ENCODE measurements at places on chromosomes 5 and 9.

- peak; percentile 49 for DNase-seq
Observed at GRCh38 chr5:124660229-124661093, 86.0 kb downstream of the ZNF608 start.

- no peak for DNase-seq
Observed at GRCh38 chr9:37295178-37295577, 127.3 kb upstream of the GRHPR start.

DNA sequence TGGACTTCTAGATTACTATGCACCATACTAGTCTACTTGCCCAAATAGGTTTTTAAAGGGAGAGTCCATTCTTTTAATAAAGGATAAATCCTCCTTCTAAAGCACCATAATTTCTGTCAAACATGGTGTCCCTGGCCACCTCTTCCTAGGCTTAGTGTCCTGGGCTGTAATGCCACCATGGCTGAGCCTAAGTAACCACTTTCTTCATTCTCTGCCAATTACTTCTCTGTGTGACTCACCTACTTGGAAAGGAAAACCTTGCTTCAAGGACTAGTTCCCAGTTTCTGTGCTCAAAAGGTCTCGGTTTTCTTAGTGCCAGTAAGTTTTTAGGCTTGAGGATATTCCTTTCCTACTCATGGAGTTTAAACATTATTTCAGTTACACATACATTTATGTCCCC lies 273.4 kb downstream of the DENND1A start:
- DNase-seq: no peak

DNA sequence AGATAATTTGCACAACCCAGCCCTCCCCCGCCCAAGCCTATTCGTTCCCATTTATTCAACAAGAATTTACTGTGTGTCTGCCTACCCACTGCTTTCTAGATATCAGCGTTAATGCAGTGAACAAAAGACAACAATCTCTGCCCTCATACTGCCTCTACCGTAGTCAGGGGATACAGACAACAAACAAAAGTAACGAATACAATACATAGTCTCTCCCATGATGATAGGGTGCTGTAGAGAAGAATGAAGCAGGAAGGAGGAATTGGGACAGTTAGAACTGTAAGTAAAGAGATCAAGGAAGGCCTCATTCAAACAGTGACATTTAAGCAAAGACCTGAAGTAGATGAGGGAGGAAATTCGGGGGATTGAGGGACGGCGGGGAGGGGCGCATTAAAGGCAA lies 1.7 kb downstream of the GFM2 start:
- DNase-seq: no peak

DNA sequence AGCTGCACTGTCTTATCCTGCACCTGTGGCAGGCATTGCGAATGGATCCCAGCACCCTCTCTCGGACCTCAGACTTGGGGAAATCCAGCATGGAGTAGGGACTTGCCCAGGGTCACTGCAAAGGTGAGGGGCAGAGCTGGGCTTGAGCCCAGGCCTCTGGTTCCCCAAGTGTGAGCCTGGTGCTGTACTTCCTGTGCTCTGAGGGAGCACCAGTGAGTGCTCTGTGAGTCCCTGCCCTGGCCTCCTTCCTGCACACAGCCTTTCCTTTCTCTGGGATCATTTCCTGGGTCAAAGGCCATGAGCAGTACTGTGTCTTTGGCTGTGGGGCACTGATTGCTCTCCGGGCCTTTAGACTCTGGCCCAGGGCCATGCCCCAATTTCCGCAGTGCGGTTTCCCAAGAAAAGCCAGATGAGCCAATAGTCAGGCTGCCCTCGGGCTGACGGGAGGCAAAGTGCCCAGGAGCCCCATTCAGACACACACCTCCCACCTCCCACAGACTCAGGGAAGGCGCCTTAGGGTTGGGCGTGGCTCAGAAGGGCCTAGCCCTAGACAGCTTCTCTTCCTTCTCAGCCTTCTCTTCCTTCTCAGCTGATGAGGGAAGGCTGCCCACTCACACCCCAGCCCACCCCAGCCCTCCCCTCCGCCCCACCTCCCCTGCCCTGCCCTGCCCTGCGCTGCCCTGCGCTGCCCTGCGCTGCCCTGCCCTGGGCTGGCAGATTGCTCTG lies 23.3 kb upstream of the TRIM14 start:
- peak; percentile 91 for DNase-seq

GRCh38 chr5:82522897-82523296 lies 244.7 kb upstream of the RPS23 start:
- DNase-seq: no peak

GRCh38 chr5:138438724-138439476 lies at the start of gene REEP2:
TSS of gene REEP2 (plus strand) at chr5:138439057. CDS start at chr5:138439209, 152 bp downstream.
- DNase-seq: no peak

DNA sequence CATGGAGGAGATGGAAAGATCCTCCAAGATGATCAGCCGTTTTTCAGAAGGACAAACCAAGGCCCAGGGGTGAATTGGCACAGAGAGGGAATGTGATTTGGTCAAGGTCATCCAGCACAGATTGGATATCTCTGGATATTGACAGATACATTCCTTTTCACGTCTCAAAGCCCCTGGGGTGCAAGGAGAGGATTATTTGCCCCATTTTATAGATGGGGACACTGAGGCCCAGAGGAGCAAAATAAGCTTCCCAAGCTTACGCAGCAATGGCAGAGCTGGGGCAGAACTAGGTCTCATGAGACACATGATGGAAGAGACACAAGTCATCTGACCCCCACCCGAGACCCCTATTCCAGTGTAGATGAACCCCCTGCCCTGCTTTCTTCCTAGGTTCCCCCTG lies 895 bp upstream of the PDGFRB start:
- no peak for DNase-seq

GRCh38 chr5:58259685-58260152 lies 200.2 kb downstream of the PLK2 start:
- no peak for DNase-seq

- no peak for DNase-seq
Observed at GRCh38 chr9:91417602-91418214, 5.9 kb downstream of the NFIL3 start.

DNA sequence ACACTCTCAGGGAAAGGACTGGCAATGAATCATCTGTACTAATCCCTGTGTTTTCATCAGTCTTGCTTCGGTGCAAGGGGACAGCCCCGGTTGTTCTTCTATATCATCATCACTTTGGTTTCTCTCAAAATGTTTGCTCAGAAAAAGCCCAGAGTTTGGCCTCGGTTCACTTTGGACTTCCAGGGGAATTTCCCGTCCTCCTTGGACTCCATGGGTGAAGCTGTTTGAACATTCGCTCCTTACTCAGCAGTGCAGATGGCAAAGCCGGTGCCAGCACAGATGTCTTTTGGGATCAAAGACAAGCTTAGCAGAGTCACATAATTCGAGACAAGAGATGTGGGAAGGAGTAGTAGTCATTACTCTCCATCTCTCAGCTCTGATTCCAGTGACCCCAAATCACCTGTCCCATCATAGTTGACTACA lies 69.8 kb upstream of the TNFSF8 start:
- no peak for DNase-seq

GRCh38 chr9:19481971-19482404 lies 73.2 kb downstream of the ACER2 start:
- DNase-seq: no peak

GRCh38 chr5:109744261-109744660 lies 54.5 kb downstream of the MAN2A1 start:
- no peak for DNase-seq

GRCh38 chr5:120454094-120454798 lies 9.9 kb upstream of the PRR16 start:
- no peak for DNase-seq

DNA sequence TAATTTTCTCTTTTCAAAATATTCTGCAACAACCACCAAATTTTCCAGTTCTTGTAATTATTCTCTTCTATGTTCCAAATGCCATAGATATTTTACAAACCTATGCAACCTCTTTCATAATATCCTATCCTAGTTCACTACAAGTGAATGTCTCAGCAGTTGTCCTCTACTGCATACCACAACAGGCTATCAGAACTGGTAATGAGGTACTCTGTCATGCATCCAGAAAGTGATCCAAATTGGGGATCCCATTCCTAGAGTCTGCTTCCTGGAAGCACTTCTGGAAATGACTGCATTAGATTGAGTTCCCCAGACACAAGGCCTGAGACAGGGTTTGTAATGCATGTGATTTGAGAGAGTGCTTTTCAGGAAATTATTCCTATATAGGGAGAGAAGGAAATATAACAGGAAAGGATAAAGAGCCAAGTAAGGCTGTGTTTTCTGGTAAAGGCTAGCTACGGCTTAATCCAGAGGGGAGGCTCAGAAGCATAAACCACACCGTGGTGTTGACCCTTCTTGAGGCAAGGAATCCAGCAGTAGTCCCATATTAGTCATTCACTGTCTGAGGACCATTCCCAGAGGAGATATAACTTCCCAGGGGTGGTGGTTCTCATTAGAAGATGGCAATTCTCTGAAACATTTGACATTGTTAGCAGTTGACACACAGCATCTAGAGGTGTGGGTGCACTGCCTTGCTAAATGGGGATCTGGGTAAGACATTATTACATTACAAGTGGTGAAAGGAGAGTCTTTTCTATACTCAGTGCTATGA lies 80.3 kb upstream of the FST start:
- no peak for DNase-seq

DNA sequence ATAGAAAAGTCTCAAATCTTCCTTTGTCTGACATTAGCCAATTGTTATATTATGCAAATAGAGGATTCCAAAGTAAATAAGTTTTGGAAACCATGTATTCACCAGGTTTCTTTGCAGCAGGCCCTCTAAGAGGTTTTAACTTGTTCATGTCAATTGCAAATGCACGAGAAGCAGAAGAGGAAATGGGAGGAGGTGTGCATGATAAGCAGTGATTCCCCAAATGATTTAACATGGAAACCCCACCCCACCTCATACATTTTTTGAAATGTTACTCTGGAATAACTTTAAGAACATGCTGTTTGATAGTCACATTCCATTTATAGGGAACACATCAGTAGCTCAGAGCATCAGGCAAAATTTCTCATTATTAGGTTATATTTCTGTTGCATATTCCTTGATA lies 190.7 kb downstream of the DOCK8 start:
- DNase-seq: no peak

GRCh38 chr5:6753851-6754250 lies 40.6 kb downstream of the TENT4A start:
- no peak for DNase-seq

DNA sequence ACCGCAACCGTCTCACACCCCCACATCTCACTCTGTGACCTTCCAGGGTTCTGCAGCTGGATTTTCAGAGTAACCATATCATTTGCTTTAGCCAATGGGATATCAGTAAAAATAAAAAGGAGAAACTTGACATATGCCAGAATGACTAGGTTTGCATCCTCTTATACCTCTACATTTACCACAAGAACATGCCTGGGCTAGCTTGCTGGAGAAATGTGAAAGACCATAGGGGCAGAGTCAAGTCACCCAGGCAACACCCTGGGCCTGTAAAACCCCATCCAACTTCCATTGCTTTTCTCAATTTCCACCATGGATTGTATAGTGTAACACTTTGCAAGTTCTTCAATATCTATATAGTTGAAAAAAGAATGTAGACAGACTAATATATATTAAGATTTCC lies 731.1 kb downstream of the PTPRD start:
- no peak for DNase-seq

- no peak for DNase-seq
Observed at GRCh38 chr5:96350678-96351077, 82.4 kb downstream of the PCSK1 start.

GRCh38 chr9:130831077-130831476 lies 4.0 kb upstream of the ABL1 start:
- no peak for DNase-seq

DNA sequence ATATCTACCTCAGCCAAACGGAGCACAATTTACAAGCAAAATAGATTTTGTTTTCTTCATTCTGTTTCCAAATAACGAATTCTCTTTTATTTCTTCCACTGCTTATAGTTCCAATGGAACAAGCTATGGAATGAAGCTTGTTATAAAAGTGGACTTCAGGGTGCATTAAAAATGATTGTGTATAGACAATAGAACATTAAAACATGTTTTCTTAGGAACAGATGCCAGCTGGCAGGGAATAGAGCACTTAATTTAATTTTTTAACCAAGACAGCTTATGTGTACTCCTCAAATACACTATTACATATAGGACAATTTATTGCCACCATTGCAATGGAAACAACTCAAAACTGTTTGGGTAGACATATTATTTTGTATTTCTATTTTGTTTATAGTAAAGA lies 860.1 kb upstream of the TYRP1 start:
- no peak for DNase-seq

GRCh38 chr9:91775011-91775707 lies 174.9 kb downstream of the ROR2 start:
- DNase-seq: peak; percentile 53

- DNase-seq: no peak
Observed at GRCh38 chr9:89844535-89844934, 239.7 kb downstream of the GADD45G start.

DNA sequence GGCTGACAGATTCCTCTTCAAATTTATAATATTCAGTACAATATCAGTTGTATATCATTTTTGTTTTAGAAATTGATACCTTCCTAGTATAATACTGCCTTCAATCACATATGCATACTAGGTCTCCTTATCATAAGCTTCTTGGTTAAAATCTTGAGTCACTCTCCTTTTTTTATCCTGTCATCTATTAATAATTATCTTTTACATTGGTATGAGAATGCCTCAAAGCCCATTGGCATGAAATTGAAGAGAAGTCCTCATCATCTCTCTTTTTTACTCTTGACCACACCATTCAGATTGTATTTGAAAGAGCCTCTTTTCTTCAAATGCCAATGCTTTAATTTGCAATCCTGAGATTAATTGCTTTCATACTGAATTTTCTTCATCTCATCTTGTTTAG lies 810.3 kb downstream of the BRINP1 start:
- DNase-seq: no peak

DNA sequence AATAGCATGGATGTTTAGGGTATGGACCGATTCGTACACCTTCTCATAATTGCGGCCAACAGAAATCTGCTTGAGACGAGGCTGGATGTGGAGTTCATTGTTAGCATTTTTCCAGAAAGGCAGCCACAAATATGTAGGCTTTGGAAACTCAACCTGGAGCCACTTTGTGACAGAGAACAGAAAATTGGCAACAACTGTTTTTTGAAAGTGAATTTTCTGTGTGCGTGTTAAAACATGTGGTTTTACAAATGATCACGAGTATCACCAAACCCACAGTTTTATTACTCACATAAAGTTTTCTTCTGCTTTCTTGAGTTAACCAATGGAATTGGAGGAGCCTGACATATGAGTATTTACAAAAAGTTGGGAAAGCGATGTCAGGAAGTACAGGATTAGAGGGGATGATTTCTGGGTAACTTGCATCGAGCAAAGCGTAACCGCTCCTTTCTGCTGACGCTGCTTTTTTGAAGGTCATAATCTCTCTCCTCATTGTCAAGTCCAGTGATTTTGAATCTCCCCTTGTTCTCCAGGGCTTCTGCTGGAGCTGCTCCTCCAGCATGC lies 138.5 kb upstream of the TAF11L2 start:
- no peak for DNase-seq

GRCh38 chr5:79513308-79513703 lies 628 bp downstream of the HOMER1 start:
- DNase-seq: no peak
